Kidney (tissue), 22 donors: ENCODE measurements at places on chromosomes 1 and 21. TPM values are rescaled to one million over a fixed set of nuclear protein-coding genes. Genes with fewer than 3 reads are reported as not detected.

DNA sequence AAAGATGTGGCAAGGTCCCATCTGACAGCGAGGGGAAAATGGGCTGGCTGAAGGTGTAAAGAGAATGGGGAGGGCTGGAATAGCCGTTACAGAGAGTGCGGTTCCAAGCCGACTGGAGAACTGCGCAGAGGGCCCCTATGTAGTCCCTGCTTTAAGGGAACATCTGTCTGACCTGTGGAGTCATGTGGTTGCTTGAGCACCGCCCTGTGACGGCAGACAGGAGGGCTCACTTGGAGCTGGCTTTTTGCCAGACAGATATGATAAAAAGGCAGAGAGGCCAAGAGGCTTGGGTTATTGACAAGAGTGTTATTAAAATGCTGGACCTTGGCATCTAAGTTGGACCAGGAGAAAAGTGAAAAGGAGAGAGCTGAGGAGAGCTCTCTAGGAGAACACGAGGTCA, 5.9 kb upstream of the PTPRF start:
- no peaks in the 10 kb centered on the region for H3K27me3 ChIP-seq
- no peak overlapping the region for H3K27ac ChIP-seq
- DNase-seq, result no peak
- H3K36me3 ChIP-seq, result no peaks in the 10 kb centered on the region
- no peak overlapping the region for H3K4me3 ChIP-seq

Gene GJA9
- total RNA-seq, result not detected

Gene RBM11
- total RNA-seq, result 3.3 TPM

GRCh38 chr1:55420929-55421716, 206.0 kb upstream of the USP24 start:
- H3K27ac ChIP-seq, result no peak overlapping the region
- no peaks in the 10 kb centered on the region for H3K4me1 ChIP-seq
- no peak overlapping the region for H3K4me3 ChIP-seq
- no peaks in the 10 kb centered on the region for H3K27me3 ChIP-seq
- no peak for DNase-seq

Gene A3GALT2
- total RNA-seq, result not detected

- H3K27ac ChIP-seq, result no peak overlapping the region
- H3K4me3 ChIP-seq, result no peak overlapping the region
- no peak for DNase-seq
- no peaks in the 10 kb centered on the region for H3K36me3 ChIP-seq
Measured at GRCh38 chr1:71464016-71464415, 383.2 kb upstream of the ZRANB2 start.

- no peak overlapping the region for H3K27ac ChIP-seq
- no peaks in the 10 kb centered on the region for H3K27me3 ChIP-seq
- H3K36me3 ChIP-seq, result no peaks in the 10 kb centered on the region
- H3K4me3 ChIP-seq, result no peak overlapping the region
- no peak for DNase-seq
- H3K4me1 ChIP-seq, result no peaks in the 10 kb centered on the region
Measured at GRCh38 chr1:4500441-4500840, 154.0 kb upstream of the AJAP1 start.

Gene ETNK2
- total RNA-seq, result 33.3 TPM

Gene GPATCH3
- total RNA-seq, result 15.8 TPM

DNA sequence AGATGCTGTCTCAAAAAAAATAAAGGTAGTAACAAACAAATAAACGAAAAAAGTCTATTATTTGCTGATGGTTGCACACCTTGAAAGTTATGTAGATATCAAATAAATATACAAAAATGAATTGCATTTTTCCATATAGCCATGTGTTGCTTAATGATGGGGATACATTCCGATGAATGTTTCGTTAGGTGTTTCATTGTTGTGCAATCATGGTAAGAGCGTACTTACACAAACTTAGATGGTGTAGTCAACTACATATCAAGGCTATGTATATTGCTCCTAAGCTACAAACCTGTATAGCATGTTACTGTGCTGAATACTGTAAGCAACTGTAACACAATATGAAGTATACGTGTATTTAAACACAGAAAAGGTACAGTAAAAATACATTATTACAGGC, 34.4 kb downstream of the AHCTF1 start:
- H3K27me3 ChIP-seq, result no peaks in the 10 kb centered on the region
- H3K27ac ChIP-seq, result no peak overlapping the region
- peaks cover 49% of the 10 kb centered on the region for H3K36me3 ChIP-seq
- DNase-seq, result no peak
- H3K4me3 ChIP-seq, result no peak overlapping the region
- no peaks in the 10 kb centered on the region for H3K4me1 ChIP-seq

Gene CEP350
- total RNA-seq, result 46.5 TPM

- H3K27me3 ChIP-seq, result peaks cover 3% of the 10 kb centered on the region
- no peak for DNase-seq
- H3K4me3 ChIP-seq, result no peak overlapping the region
- peaks cover 2% of the 10 kb centered on the region for H3K4me1 ChIP-seq
- H3K36me3 ChIP-seq, result no peaks in the 10 kb centered on the region
- H3K27ac ChIP-seq, result no peak overlapping the region
Measured at GRCh38 chr1:32274646-32275340, 17.1 kb upstream of the HDAC1 start.

GRCh38 chr1:15418806-15419515, 9.3 kb downstream of the EFHD2 start:
- H3K27ac ChIP-seq, result no peak overlapping the region
- DNase-seq, result no peak
- H3K4me1 ChIP-seq, result no peaks in the 10 kb centered on the region
- H3K4me3 ChIP-seq, result no peak overlapping the region
- no peaks in the 10 kb centered on the region for H3K27me3 ChIP-seq

- no peaks in the 10 kb centered on the region for H3K4me1 ChIP-seq
- H3K36me3 ChIP-seq, result no peaks in the 10 kb centered on the region
- H3K27ac ChIP-seq, result no peak overlapping the region
Measured at GRCh38 chr21:45297329-45297728, 9.6 kb upstream of the POFUT2 start.

DNA sequence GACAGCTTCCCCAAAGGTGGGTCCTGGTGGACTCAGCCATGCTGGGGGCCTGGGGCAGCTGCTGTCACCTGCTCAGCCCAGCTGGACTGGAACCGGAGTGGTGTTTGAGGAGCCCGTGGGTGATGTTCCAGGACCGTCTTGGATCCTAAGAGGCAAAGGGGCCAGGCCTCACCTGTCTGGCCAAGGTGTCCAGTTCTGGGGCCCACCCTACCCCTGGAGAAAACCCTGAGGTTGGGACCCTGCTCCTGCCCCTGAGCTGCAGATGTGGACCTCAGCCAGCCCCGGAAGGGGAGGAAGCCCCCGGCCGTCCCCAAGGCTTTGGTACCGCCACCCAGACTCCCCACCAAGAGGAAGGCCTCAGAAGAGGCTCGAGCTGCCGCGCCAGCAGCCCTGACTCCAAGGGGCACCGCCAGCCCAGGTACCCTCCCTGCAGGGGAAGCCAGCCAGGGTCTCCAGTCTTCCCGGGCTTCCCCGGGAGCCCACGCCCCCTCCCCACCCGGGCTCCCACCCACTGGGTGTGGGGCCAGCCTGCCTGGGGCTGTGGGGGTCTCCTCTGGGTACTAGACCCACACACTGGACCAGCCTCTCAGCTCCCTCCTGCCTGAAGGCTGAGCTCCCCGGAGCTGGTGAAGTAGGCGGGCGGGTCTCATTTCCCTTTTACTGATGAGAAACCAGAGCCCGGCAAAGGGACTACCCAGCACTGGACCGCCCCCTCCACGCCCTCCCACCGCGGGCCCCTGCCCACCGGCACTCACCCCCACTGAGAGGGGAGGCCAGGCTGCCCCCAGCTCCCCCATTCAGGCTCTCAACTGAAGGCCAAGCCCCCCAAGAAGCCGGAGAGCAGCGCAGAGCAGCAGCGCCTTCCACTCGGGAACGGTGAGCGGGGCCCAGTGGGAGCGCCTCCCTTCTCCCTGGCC, 1.3 kb downstream of the AIRE start:
- no peaks in the 10 kb centered on the region for H3K4me1 ChIP-seq
- no peaks in the 10 kb centered on the region for H3K36me3 ChIP-seq
- H3K4me3 ChIP-seq, result no peak overlapping the region
- no peak overlapping the region for H3K27ac ChIP-seq

DNA sequence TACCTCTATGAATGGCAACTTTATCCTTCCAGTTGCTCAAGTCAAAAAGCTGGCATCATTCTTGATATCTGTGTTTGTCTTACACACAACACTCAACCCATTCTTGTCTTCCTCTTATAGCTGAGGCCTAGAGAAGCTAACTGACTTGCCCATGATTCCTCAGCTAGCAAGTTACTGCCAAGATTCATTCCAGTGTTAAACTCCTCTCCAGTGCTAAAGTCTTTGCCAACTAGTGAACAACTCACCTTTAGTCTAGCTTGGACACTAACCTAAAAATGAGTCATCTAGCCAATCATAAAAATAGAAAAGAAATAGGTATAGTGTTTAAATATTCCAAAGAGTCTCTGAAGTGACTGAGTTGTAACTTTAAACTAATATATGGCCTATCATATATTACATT, 45.6 kb upstream of the RGS2 start:
- H3K27ac ChIP-seq, result no peak overlapping the region
- no peak overlapping the region for H3K4me3 ChIP-seq
- no peak for DNase-seq

GRCh38 chr1:80892539-80892938, 908.2 kb upstream of the ADGRL2 start:
- H3K4me1 ChIP-seq, result no peaks in the 10 kb centered on the region
- no peak overlapping the region for H3K4me3 ChIP-seq
- no peak for DNase-seq
- no peak overlapping the region for H3K27ac ChIP-seq

Gene MPL
- total RNA-seq, result 0.25 TPM

- no peak for DNase-seq
- H3K4me3 ChIP-seq, result no peak overlapping the region
- H3K36me3 ChIP-seq, result no peaks in the 10 kb centered on the region
- H3K27me3 ChIP-seq, result no peaks in the 10 kb centered on the region
Measured at GRCh38 chr21:34913811-34914210, 135.3 kb downstream of the RUNX1 start.

DNA sequence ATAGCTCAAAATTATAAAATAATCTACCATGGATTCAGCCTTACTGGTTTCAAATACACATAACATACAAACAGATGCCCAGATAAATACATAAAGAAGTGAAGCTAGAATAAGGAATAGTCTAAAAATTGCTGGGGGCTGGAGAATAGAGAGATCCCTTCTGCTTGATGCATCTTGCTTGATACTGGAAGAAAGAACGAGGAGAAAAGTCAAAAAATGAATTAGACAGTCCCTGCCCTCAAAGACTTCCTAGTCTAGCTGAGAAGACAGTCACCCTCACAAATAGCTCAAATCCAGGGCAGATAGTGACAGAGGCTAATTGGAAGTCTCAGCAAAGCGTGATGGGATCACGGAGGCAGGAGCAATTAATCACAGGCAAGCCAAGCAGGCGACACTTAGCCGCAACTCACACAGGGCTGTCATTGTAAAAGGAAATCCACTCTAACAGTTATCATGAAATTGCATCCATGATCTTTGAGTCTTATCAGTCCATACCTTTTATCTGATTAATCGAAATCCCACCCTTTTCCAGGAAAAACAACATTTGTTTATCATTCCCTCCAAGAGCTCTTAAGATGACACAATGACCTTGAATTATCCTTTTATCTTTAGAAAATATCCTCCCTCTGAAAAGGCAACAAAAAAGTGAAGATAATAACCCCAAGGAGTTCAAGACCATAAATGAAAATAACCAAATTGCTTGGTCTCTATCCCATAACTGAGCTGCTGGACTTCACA, 59.7 kb upstream of the TIAM1 start:
- no peaks in the 10 kb centered on the region for H3K27me3 ChIP-seq
- DNase-seq, result peak; percentile 57
- no peaks in the 10 kb centered on the region for H3K36me3 ChIP-seq
- H3K27ac ChIP-seq, result no peak overlapping the region
- no peaks in the 10 kb centered on the region for H3K4me1 ChIP-seq
- no peak overlapping the region for H3K4me3 ChIP-seq

GRCh38 chr1:173330149-173330951, 123.2 kb upstream of the TNFSF4 start:
- no peaks in the 10 kb centered on the region for H3K4me1 ChIP-seq
- H3K36me3 ChIP-seq, result no peaks in the 10 kb centered on the region
- no peak overlapping the region for H3K27ac ChIP-seq
- DNase-seq, result no peak
- H3K4me3 ChIP-seq, result no peak overlapping the region

Gene CCT8
- total RNA-seq, result 101 TPM

GRCh38 chr21:45954261-45954660, 27.3 kb upstream of the COL6A1 start:
- no peaks in the 10 kb centered on the region for H3K4me1 ChIP-seq
- no peak for DNase-seq
- no peak overlapping the region for H3K4me3 ChIP-seq
- no peak overlapping the region for H3K27ac ChIP-seq

- no peaks in the 10 kb centered on the region for H3K4me1 ChIP-seq
- H3K27ac ChIP-seq, result no peak overlapping the region
- no peaks in the 10 kb centered on the region for H3K27me3 ChIP-seq
- H3K4me3 ChIP-seq, result no peak overlapping the region
- H3K36me3 ChIP-seq, result no peaks in the 10 kb centered on the region
Measured at GRCh38 chr1:201334325-201335173, 42.9 kb downstream of the TNNT2 start.

GRCh38 chr1:6915999-6916565, 130.8 kb downstream of the CAMTA1 start:
- H3K36me3 ChIP-seq, result no peaks in the 10 kb centered on the region
- H3K4me1 ChIP-seq, result peaks cover 3% of the 10 kb centered on the region
- no peaks in the 10 kb centered on the region for H3K27me3 ChIP-seq
- H3K27ac ChIP-seq, result no peak overlapping the region
- DNase-seq, result no peak

DNA sequence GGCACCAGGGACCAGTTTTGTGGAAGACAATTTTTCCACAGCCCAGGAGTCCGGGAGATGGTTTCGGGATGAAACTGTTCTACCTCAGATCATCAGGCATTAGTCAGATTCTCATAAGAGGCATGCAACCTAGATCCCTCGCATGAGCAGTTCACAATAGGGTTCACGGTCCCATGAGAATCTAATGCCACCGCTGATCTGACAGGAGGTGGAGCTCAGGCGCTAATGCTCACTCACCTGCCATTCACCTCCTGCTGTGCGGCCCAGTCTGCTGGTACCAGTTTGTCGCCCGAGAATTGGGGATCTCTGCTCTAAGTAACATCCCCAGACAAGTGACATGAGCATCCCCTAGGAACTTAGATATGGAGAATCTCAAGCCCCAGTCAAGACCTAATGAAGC, 180.7 kb downstream of the COQ8A start:
- no peak for DNase-seq
- no peak overlapping the region for H3K27ac ChIP-seq
- H3K4me3 ChIP-seq, result no peak overlapping the region
- no peaks in the 10 kb centered on the region for H3K36me3 ChIP-seq

GRCh38 chr1:150875197-150876118, 941 bp downstream of the ARNT start:
- H3K4me3 ChIP-seq, result peak overlapping the region; percentile 90
- H3K36me3 ChIP-seq, result peaks cover 2% of the 10 kb centered on the region
- peaks cover 8% of the 10 kb centered on the region for H3K4me1 ChIP-seq
- DNase-seq, result no peak

Gene CCDC27
- total RNA-seq, result not detected

Gene NR1I3
- not detected for total RNA-seq
